ENCODE measurements at places on chromosomes 7 and 10.

GRCh38 chr10:132293813-132294520, 13.8 kb downstream of the STK32C start:
- DNase-seq, result no peak

GRCh38 chr10:121753726-121754476, 155.7 kb upstream of the FGFR2 start:
- no peak for DNase-seq

DNA sequence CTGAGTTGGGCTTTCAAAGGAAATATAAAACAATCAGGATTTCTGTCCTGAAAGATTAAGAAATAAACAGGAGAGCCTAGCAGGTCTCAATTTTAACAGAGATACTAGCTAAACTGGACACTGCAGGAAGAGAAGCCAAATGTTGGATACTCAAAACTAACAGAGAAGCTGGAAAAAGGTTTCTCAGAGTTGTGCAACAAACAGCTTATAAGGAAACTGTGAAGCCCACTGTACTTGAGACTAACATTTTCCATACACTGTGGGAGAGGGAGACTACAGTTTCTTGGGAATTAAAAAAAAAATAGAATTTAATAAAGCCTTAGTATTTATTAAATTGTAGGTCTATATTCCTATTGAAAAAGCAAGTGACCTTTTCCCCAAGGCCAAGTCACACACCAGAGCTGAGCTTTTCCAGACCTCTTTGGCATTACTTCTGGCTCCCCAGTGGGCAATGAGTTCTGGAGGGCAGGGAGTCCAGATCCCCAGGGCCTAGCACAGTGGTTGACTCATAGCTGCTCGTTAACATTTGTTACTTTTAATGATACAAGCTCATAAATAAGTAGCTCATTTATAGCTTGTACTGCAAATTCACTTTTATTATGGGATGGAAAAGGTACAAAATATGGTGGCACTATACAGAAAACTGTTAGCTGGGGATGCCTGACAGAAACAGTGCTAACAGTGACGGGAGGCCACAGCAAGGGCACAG, 68.3 kb downstream of the MINDY3 start:
- no peak for DNase-seq

GRCh38 chr7:106029941-106030340, 66.9 kb downstream of the CDHR3 start:
- DNase-seq, result no peak

DNA sequence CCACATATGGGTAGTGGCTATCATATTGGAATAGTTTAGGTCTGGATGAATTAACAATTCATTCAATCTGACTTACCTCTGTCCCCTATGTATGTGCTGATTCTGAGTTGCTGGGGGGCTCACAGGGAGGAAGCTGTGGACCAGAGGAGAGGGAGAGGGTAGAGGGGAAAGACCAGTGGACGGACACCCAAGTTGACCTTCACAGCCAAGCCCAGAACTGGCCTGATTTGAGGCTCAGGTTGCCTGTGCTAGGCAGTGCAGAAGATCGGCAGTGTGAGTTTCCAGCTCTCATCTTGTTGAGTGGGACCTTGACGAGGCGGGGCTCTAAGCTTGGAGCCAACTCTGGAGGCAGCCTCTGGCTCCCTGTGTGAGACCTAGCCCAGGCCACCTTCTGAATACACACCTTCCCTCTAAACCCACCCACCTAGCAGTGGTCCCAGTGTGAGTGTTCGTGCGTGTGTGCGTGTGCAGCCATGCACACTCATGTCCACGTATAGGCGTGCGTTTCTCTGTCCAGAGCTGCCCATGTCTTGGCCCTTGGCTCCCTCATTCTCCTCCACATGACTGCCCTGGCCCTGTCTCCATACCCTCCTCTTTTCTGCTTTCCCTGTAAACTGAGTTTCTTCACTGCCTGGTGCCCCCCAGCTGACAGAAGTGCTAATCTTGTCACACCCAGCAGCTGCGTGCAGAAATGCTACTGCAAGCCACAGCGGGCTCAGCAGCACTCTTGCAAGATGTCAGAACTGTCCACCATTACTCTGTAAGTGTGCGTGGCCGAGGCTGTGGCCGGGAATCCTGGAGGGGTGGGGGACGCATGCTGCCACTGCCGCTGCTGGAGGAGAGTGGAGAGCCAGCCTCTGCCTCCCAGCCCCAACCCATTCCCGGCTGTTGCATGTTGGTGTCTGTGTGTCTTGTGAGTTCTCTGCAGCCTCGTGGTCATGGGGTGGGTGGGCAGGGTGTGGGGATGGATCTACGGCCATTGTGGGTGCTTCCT, 47.6 kb downstream of the ADCYAP1R1 start:
- no peak for DNase-seq

DNA sequence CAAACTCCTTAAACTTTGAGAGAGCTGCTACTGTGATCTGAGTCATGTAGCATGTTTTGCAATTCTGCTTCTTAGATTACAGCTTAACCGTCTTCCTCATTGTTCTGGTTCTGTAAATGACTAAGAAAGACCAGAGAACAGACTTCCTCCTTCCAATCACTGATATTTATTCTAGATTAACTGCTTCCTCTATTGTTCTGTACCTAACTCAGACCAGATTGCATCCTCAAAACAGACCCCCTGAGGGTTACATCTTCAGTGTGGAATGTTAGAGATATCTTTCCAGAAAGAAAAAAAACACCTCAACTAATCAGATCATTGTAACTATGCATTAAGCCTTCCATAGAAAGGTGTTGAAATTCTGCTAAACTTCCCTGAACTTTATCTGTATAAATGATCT, 5.7 kb upstream of the PIP start:
- DNase-seq, result no peak

DNA sequence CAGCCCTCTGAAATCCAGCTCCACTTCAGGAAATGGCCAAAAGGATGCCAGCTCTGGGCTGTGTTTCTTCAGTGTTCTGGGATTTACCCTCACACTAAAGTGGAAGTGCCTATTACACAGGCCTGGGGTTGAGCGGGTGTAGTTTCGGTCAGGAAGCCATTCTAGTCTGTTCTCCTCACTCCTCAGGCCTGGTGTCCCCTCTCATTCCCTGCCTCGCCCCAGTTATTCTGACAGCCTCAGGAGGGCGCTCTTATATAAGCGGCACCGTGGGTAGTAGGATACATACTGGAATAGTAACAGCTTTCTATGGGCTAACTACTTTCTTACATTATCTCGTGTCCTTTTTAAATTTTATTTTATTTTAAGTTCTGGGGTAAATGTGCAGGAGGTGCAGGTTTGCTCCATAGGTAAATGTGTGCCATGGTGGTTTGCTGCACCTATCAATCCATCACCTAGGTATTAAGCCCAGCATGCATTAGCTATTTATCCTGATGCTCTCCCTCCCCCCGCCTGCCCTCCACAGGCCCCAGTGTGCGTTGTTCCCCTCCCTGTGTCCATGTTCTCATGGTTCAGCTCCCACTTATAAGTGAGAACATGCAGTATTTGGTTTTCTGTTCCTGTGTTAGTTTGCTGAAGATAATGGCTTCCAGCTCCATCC, 12.2 kb upstream of the LGI1 start:
- no peak for DNase-seq

DNA sequence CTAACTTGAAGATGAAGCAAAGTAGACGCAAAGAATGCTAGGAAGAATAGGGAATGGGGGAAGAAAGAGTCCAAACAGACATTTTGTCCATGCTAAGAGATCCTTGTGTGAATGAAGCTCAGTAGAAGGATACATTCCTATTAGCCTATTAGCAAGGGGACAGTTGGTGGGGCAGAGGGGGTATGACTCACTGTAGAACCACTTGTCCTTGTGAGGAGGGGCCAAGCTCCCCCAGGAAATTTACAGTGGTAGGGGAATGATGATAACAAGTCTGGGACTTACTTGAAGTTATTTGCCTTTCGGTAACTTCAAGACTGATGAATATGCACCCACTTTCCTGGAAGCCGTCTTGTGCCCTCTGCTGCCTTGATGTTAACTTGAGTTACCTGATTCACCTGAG, 17.2 kb upstream of the SYPL1 start:
- no peak for DNase-seq

- DNase-seq, result no peak
Measured at GRCh38 chr10:42783181-42783549, 570 bp downstream of the BMS1 start.

GRCh38 chr10:46255801-46256747, 30.7 kb upstream of the ANTXRL start:
- DNase-seq, result no peak

- no peak for DNase-seq
Measured at GRCh38 chr10:17062955-17063484, 66.6 kb downstream of the CUBN start.

GRCh38 chr10:43574001-43574892, at the start of gene ZNF239:
Gene ZNF239 (minus strand): TSS chr10:43574616. CDS start chr10:43558079, 16,537 bp downstream.
- DNase-seq, result peak; percentile 68

- DNase-seq, result no peak
Measured at GRCh38 chr7:45972629-45973312, 51.7 kb upstream of the IGFBP3 start.

DNA sequence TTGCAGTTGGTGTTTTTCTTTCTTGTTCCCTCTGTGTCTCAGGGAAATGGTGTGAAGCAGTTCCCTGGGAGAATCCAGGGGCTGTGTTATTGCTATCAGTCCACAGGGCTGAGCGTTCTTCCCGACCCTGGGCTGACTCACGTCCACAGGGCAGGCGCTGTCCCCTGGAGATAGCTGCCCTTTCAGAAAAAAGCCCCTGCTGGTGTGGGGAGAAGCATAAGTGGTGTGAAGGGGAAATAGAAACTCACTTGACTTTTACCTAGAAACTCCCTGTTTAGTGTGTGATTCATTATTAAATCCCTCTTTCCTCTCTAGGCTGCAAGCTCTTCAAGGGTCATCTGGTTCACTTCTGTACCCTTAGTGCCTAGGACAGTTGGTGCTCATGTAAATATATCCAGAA, 63.3 kb upstream of the SMNDC1 start:
- no peak for DNase-seq

- no peak for DNase-seq
Measured at GRCh38 chr7:29610086-29610485, 46.5 kb downstream of the PRR15 start.

- DNase-seq, result no peak
Measured at GRCh38 chr10:49173853-49174252, 14.3 kb downstream of the TMEM273 start.

DNA sequence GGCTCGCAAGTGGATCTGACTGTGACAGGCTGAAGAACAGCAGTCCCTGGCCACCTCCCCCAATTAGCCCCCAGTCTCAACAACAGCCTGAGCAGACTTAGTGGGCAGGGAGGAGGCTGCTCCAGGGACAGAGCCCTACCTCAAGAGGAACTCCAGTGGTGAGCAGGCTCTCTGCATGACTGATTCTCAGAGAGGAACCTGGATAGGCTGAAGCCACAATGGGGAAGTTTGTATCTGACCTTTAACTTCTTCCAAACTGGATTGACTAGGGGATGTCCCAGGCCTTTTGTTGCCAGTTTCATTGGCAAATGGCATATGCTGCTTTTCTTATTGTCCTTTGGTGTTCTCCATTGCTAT, 93.0 kb downstream of the ARHGAP22 start:
- no peak for DNase-seq

DNA sequence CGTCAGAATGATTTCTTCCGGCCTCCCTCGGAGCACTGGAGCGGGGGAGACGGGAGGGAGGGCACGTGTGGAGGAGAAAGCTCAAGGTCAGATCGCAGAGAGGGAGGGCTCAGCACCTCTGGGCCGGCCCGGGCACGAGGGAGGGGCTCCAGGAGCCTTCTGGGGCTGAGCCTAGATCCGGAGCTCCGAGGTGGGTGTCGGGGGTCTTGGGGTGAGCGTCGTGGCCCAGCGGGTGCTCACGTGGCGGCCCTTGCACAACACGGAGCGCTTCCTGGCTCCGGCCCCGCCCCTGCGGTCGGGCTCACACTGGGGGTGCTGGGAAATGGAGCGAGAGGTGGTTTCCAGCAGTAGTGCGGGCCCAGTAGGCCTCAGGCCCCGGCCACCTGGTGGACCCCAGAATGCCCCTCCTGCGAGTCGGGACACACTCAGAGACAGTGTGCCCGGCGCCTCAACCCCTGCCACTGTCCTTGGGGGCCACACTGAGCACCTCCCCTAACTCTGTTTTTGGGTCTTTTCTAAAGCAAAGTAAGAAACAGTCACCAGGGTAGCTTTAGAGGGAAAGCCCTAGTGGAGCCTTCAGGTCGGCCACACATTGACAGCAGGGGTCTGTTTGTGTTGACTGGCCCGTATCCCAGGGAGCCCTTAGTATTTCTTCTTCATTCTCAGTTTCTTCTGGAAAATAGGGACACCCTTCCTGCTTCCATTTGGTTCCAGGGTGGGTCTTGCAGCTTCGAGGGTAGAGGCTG, 798 bp downstream of the PPIF start:
- peak; percentile 30 for DNase-seq

DNA sequence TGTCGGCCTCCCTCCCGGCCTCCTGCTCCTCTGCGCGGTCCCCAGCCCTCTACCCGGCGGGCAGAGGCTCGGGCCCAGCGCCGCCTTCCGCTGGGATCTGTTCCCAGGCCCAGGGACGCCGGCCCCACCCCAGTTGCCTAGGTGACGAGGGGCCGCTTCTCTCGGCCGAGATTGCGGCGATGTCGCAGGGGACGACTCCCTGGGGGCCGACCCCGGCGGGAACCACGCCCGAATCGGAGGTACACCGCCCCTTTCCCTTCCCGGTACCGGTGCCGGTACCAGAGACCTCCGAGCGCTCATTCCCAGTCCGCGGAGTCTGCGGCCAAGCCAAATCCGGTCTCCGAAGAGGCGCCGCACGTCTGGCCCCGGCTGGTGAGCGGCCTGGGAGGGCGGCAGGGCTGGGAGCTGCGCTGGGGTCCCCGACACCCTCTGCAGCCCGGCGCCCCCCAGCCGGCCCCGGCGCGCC, at the start of gene CABCOCO1:
TSS of gene CABCOCO1 (plus strand) at position 136 of the 466 bp plus-strand sequence. CDS start at position 180, 44 bp downstream.
- no peak for DNase-seq

GRCh38 chr10:1402816-1403507, 334.4 kb downstream of the ADARB2 start:
- no peak for DNase-seq

DNA sequence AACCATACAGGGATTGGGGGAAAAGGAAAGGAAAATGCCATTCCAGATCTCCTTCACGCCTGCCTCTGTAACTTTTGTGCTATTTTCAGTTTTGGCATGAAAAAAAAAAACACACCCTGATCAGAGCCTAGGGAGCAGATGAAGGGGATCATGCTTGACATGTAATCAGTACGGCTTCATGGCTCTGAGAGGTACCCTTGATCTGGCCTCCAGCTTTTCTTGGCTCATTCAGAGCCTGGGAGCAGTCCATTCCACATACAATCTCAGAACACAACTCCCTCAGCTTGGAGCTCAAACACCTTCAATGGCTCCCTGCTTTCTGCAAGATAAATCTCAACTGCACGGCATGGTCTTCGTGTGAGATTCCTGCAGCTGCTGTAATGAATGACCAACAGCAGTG, 422.8 kb upstream of the ZMIZ1 start:
- DNase-seq, result no peak

- DNase-seq, result no peak
Measured at GRCh38 chr7:123208793-123209192, 9.0 kb upstream of the SLC13A1 start.

DNA sequence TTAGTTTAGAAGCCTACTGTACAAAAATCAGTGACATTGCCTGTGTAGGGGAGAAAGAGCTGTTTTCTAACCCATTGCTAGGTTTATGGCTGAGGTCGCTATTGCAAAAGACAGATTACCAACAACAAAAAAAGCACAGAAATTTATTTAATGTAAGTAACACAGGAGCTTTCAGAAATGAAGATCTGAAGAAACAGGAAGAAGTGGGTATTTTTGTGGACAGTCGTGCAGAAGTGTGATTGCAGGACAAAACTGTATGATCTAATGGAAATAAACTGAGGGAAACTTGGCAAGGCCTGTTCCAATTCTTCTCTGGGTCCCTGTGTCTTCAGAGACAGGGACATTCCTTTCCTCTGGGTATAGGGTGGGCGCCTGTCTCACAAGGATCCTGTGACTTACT, 87.4 kb downstream of the APBB1IP start:
- no peak for DNase-seq

- DNase-seq, result no peak
Measured at GRCh38 chr7:33221390-33221789, 92.0 kb downstream of the BBS9 start.
